T-helper 17 cell (primary cell): ENCODE measurements at places on chromosomes 1 and 21.

GRCh38 chr1:171585715-171586114 is 36.3 kb upstream of the MYOCOS start:
- DNase-seq, result no peak
- H3K4me1 ChIP-seq, result peaks cover 7% of the 10 kb centered on the region
- H3K4me3 ChIP-seq, result no peak overlapping the region
- no peak overlapping the region for H3K27ac ChIP-seq

DNA sequence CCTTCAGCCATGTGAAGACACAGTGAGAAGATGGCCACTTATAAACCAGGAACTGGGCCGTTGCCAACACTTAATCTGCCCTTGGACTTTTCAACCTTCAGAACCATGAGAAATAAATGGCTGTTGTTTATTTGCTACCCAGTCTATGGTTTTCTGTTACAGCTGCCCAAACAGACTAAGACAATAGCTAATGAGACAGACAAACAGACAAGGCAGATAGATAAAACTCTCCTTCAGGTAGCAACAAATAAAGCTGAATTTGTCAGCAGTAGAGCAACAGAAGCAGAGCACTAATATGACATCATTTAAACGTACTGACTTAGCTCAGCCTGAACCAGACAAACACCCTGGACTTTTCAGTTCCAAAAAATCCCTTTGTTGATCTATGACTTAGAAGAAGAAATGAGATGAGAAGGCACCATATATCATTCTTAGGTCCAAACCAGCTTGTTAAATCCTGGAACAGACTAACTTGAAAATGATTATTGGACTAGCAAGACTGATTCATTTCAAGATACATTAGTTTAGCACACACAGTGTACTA is 27.0 kb downstream of the ZZZ3 start:
- H3K4me1 ChIP-seq, result peaks cover 15% of the 10 kb centered on the region
- peak overlapping the region; percentile 16 for H3K27ac ChIP-seq
- no peak for DNase-seq
- no peaks in the 10 kb centered on the region for H3K27me3 ChIP-seq

DNA sequence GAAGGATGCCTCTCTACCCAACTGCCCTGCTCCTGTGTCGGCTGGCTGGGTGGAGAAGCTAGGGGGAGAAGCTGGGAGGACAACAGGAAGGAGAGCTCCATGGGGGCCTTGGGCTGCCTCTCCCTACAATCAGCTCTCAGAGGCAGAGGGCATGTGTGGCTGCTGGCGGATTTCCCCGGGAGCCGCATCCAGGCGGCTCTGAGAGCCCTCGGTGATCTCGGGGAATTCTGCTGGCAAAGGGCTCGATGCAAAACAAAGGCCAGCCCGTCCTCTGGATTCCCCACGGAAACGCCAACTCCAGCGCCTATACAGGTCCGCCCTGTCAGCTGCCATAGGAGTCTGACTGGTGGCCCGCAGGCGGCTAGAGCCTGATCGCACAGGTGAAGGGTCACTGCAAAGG is 26.4 kb upstream of the EVA1B start:
- H3K27ac ChIP-seq, result peak overlapping the region; percentile 87
- H3K27me3 ChIP-seq, result no peaks in the 10 kb centered on the region
- H3K4me3 ChIP-seq, result peak overlapping the region; percentile 52

GRCh38 chr1:1430992-1431844 is 4.3 kb upstream of the VWA1 start:
- H3K27me3 ChIP-seq, result peaks cover 22% of the 10 kb centered on the region
- peaks cover 8% of the 10 kb centered on the region for H3K4me1 ChIP-seq
- no peak for DNase-seq
- H3K27ac ChIP-seq, result no peak overlapping the region
- H3K4me3 ChIP-seq, result no peak overlapping the region
- H3K36me3 ChIP-seq, result peaks cover 2% of the 10 kb centered on the region

DNA sequence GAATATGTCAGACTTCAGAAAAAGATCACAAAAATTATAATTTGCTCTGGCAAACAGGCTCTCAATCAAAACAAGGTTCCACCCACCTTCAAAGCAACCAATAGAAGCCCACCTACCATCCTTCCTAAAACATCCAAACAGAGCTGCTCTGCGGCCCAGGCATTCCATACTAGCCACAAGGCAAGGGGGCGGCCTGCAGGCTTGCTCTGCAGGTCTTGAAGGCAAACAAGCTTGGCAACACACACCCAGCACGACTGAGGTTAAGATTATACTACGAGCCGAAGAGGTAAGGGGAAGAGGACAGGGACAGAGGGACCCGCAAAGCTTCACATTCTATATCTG is 207.3 kb downstream of the SLC45A1 start:
- H3K4me1 ChIP-seq, result peaks cover 31% of the 10 kb centered on the region
- no peak overlapping the region for H3K27ac ChIP-seq
- DNase-seq, result no peak
- H3K36me3 ChIP-seq, result peaks cover 8% of the 10 kb centered on the region

GRCh38 chr1:8211883-8212579 is 105.9 kb upstream of the SLC45A1 start:
- H3K4me3 ChIP-seq, result no peak overlapping the region
- no peak overlapping the region for H3K27ac ChIP-seq
- DNase-seq, result no peak
- peaks cover 57% of the 10 kb centered on the region for H3K27me3 ChIP-seq
- H3K36me3 ChIP-seq, result peaks cover 4% of the 10 kb centered on the region
- H3K4me1 ChIP-seq, result peaks cover 15% of the 10 kb centered on the region

DNA sequence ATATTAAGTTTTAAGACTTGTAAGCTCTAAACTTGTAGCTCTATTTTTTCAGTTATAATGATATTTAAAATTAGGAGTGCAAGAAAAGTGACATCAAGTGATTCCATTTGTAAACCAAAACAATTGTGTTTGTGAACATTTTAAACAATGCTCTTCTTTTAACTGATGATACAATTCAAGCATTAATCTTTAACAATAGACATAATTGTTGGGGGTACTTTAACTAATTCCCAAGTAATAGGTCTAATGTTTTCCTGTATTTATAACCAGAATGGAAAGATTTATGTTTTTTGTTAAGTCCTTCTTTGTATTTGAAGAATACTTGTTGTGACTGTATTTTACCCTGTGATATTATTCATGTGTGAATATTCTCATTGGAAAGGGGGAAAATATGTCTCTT is 6.8 kb downstream of the ATG4C start:
- H3K27me3 ChIP-seq, result no peaks in the 10 kb centered on the region
- no peak overlapping the region for H3K27ac ChIP-seq
- DNase-seq, result no peak
- H3K36me3 ChIP-seq, result peaks cover 8% of the 10 kb centered on the region
- H3K4me1 ChIP-seq, result peaks cover 32% of the 10 kb centered on the region
- H3K4me3 ChIP-seq, result no peak overlapping the region

DNA sequence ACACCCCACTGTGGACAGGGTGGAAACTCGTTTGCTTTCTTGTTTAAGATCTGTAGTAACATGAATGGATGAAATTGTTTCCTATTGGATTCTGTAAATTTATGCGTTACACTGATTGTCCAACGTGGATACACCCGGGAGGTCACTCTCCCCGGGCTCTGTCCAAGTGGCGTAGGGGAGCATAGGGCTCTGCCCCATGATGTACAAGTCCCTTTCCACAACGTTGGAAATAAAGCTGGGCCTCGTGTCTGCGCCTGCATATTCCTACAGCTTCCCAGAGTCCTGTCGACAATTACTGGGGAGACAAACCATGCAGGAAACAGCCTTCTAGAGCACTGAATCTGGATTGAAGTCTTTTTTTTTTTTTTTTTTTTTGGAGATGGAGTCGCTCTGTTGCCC is 1.4 kb downstream of the RCC1 start:
- peak overlapping the region; percentile 99 for H3K27ac ChIP-seq
- peaks cover 47% of the 10 kb centered on the region for H3K4me1 ChIP-seq
- H3K36me3 ChIP-seq, result peaks cover 9% of the 10 kb centered on the region
- no peaks in the 10 kb centered on the region for H3K27me3 ChIP-seq
- peak overlapping the region; percentile 95 for H3K4me3 ChIP-seq

DNA sequence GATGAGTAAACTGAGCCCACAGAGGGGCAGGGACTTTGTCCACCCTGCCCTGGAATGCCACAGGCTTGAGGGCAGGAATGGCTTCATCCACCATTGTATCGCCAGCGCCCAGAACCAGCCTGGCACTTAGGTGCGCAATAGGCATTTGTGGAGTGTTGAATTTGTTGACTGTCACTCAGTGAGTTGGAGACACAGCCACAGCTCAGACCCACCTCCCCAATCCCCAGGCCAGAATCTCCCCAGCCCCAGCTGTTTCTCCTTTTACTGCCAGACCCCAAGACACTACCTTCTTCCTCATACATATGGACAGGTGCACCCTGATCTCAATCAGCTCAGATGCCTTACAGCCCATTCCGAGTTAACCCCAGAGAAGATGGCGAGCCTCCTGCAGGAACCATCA is 674.5 kb downstream of the MATN1 start:
- H3K36me3 ChIP-seq, result peaks cover 2% of the 10 kb centered on the region
- H3K27ac ChIP-seq, result no peak overlapping the region
- peaks cover 6% of the 10 kb centered on the region for H3K4me1 ChIP-seq
- no peak for DNase-seq
- H3K4me3 ChIP-seq, result no peak overlapping the region
- H3K27me3 ChIP-seq, result peaks cover 72% of the 10 kb centered on the region

GRCh38 chr1:204868340-204868700 is 2.3 kb upstream of the NFASC start:
- no peak overlapping the region for H3K27ac ChIP-seq
- peaks cover 3% of the 10 kb centered on the region for H3K36me3 ChIP-seq
- H3K4me3 ChIP-seq, result no peak overlapping the region
- H3K27me3 ChIP-seq, result peaks cover 72% of the 10 kb centered on the region

GRCh38 chr1:100795646-100795985 is 76.1 kb downstream of the VCAM1 start:
- DNase-seq, result no peak
- H3K27ac ChIP-seq, result no peak overlapping the region
- H3K36me3 ChIP-seq, result no peaks in the 10 kb centered on the region
- H3K27me3 ChIP-seq, result peaks cover 33% of the 10 kb centered on the region

GRCh38 chr1:170893655-170894297 is 41.6 kb upstream of the MROH9 start:
- peaks cover 68% of the 10 kb centered on the region for H3K27me3 ChIP-seq
- H3K4me1 ChIP-seq, result no peaks in the 10 kb centered on the region
- no peaks in the 10 kb centered on the region for H3K36me3 ChIP-seq
- no peak overlapping the region for H3K27ac ChIP-seq
- no peak for DNase-seq

GRCh38 chr1:16076865-16077238 is 3.4 kb upstream of the FAM131C start:
- H3K27ac ChIP-seq, result peak overlapping the region; percentile 41
- H3K27me3 ChIP-seq, result peaks cover 11% of the 10 kb centered on the region
- peaks cover 15% of the 10 kb centered on the region for H3K4me1 ChIP-seq
- no peak overlapping the region for H3K4me3 ChIP-seq
- no peaks in the 10 kb centered on the region for H3K36me3 ChIP-seq

GRCh38 chr1:99557546-99558202 is 88.2 kb upstream of the PALMD start:
- no peak overlapping the region for H3K27ac ChIP-seq
- no peaks in the 10 kb centered on the region for H3K4me1 ChIP-seq
- DNase-seq, result no peak
- H3K4me3 ChIP-seq, result no peak overlapping the region

DNA sequence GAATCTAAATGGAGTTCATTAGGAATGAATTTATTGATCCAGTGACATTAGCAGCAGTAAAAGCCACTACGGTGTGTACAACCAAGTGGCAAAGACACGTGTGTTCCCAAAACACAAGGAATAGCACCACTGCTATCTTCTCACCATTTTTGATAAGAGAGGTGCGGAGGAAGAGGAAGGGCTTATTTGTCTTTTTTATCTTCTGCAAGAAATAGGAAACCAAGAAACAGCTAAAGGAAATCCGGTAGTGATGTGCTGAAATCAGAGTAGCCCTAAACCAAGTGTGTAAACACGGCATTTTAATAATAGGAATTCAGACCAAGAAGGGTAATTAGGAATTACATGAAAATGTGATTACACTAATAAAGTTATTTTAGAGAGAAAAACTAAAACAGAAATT is 9.1 kb upstream of the SCYL3 start:
- peaks cover 9% of the 10 kb centered on the region for H3K36me3 ChIP-seq
- DNase-seq, result no peak
- H3K4me3 ChIP-seq, result peak overlapping the region; percentile 76
- H3K27ac ChIP-seq, result peak overlapping the region; percentile 80
- H3K4me1 ChIP-seq, result peaks cover 16% of the 10 kb centered on the region

DNA sequence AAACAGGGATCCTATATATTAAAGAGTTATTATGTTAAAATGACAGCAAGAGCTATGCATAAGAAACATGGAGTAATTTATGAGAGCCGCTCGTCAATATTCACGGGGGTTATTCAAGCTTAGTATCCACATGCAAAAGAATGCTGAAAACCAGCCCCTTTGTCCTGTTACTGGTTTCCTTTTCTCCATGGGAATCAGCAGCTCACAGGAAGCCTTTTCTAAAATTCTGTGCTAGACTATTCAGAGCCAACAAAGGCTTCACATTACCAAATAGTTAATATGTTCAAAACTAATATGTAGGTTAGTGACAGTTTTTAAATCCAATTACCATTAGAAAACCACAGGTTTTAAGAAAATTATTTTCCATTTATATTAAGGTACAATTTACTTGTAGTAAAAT is 225.6 kb upstream of the MAP1LC3C start:
- no peak overlapping the region for H3K27ac ChIP-seq
- no peaks in the 10 kb centered on the region for H3K27me3 ChIP-seq
- no peaks in the 10 kb centered on the region for H3K4me1 ChIP-seq
- H3K36me3 ChIP-seq, result no peaks in the 10 kb centered on the region
- no peak for DNase-seq

DNA sequence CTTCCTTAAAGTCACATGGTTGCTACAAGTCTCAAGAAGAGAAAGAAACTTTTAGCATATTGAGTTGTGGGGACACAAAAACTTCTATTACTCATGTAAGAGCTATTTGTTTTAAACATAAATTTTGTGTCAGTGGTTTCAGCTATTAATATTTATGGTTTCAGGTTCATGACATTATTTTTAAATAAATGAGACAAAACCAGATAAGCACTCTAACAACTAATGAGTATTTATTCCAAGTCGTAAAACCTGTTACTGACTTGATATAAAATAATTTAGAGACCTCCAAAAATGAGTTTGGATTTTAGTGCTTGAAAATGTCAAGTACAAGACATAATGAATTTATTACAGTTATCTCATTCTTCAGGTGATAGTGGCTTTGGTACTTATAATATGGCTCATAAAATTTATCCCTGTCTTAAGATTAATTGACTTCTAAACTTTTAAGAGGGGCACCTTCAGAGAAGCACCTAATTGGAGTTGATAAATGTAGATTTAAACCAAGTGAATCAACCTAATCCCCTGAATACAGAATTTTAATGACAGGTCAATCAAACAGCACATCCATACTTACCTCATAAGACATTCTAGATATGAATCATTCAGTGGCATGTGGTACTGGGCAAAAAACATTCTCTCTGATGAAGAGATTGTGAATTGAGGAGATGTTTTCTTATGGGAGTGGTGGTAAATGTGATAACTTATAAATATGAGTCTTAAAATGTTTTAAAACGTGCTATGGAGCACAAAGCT is 167.7 kb upstream of the PTGFR start:
- no peak overlapping the region for H3K4me3 ChIP-seq
- peaks cover 14% of the 10 kb centered on the region for H3K27me3 ChIP-seq
- no peaks in the 10 kb centered on the region for H3K4me1 ChIP-seq
- DNase-seq, result no peak
- no peaks in the 10 kb centered on the region for H3K36me3 ChIP-seq

- no peak for DNase-seq
- no peaks in the 10 kb centered on the region for H3K27me3 ChIP-seq
- peak overlapping the region; percentile 100 for H3K27ac ChIP-seq
- peaks cover 15% of the 10 kb centered on the region for H3K36me3 ChIP-seq
- H3K4me3 ChIP-seq, result no peak overlapping the region
Measured at GRCh38 chr1:11248169-11248568, 14.2 kb downstream of the MTOR start.
